ENCODE measurements at places on chromosomes 5 and 9.

- DNase-seq: peak; percentile 39
Measured at GRCh38 chr9:90141723-90142122, 500.9 kb downstream of the DIRAS2 start.

GRCh38 chr5:368183-369084, 46.9 kb downstream of the AHRR start:
- peak; percentile 93 for DNase-seq

DNA sequence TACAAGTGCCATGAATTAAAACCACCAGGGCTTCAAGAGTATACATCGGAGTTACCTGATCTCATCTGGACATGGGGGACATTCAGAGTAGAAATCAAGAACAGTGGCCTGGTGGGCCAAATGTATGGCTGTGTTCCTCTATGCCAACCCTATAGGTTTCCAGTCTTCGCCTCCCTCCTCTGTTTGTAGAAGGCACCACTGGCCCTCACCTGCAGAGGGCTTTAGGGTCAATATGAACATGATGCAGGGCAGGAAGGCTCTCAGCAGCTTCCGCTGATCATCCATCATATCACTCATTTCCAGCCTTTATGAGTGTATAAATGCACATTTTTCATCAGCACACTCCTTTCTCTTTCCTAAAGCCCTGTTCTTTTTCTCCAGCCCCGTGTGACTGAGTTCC, 555.5 kb upstream of the BRINP1 start:
- DNase-seq: no peak

DNA sequence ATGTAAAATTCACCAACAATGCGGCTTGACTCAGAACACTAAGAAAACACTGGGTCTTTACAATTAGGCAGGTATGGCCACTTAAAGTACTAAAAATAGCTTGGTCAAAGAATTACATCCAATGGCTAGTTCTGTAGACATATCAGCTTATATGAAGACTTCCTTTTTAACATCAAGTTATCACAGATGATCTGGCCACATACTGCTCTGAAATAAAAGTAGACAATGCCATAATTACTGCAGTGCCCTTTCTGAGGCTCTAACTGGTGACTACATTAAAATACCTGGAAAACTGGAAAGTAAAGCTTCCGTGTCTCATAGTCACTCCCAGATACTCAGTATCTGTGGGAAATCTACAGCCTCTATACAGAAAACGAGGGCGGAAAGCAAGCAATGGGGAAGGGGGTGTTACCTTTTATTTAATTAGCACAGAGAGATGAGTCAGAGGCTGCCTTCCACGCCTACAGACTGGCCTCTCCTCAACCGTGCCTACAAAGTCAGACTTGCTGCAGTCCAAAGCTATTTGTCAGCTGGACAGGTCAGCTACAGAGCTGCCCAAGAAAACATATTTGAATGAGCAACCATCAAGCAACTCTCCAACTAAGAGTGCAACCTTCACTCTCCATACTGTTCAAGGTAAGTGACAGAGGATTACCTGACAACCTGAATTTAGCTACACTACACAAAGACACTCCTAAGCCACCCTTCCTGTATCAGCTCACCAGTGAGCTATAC, 8.7 kb downstream of the SERINC5 start:
- peak; percentile 33 for DNase-seq

DNA sequence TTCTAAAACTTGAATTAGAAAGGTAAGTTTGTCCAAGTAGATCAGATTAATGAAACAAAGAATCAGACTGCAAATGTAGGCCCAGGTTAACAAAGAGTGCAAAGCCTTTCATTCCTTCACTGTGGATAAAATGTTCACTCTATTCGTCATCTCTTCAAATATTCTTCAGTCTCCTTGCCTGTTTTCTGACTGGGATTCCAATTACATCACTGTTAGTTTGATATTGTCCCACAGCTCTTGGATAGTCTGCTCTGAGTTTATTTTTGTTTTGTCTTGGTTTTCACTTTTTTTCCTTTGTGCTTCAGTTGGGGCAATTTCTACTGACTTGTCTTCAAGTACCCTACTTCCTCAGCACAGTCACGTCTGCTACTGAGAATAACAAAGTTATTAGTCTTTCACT, 38.5 kb upstream of the GZMA start:
- DNase-seq: no peak

DNA sequence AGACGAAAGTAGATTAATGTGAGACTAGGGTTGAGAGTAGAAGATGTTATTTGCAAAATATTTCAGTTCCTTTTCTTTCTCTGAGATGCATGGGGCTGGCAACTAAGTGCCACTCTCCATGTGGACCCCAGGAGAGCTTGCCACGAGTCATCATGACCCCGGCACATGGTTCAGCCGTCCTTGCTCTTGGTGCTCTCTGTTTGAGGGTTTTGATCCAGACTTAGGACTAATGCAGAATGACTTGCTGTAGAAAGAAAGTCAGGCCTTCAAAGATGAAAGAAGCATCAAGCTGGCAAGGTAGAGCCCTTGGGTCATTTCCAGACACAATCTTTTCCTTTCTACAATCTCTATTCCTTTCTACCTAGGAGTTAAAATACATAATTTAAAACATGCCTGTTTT, 84.7 kb downstream of the RASGRF2 start:
- DNase-seq: no peak

- DNase-seq: no peak
Measured at GRCh38 chr9:126203313-126203712, 123.3 kb upstream of the MVB12B start.

- DNase-seq: no peak
Measured at GRCh38 chr5:160493806-160494338, 72.2 kb downstream of the PTTG1 start.

GRCh38 chr5:76790632-76791290, 28.1 kb upstream of the F2RL1 start:
- no peak for DNase-seq

DNA sequence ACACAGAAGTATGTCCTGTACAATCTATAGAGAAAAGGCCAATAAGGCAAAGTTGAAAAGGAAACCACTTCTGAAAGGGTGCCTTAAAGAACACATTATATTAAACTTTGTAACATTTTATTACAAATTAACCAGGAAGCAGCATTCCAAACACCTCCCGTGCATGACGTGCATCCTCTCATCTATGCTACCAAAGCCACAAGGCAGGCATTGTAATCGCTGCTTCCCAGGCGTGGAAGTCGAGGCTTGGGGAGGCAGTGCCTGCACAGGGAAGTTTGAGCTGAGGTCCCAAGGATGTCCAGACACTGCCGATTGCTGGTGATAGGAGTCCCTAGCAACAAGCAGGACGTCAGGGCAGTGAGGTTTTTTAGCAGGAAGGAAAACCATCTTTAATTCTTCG, 44.3 kb upstream of the BARHL1 start:
- DNase-seq: no peak

All from MV-4-11 (cell line).